ENCODE measurements at places on chromosomes 3 and 15. TPM values are rescaled to one million over a fixed set of nuclear protein-coding genes. Genes with fewer than 3 reads are reported as not detected.

C3orf22 gene
- total RNA-seq = not detected

EPHA6 gene
- 78.9 TPM for total RNA-seq

ZBED2 gene
- not detected for total RNA-seq

PLA2G4B gene
- 14.4 TPM for total RNA-seq

NR1I2 gene
- 0.63 TPM for total RNA-seq

CLDN1 gene
- 2.5 TPM for total RNA-seq

CPN2 gene
- not detected for total RNA-seq

SI gene
- not detected for total RNA-seq

PDIA3 gene
- 34.1 TPM for total RNA-seq

RAD54L2 gene
- 48.2 TPM for total RNA-seq

SLC2A2 gene
- total RNA-seq = not detected

GOLGA6L26 gene
- total RNA-seq = not detected

INSYN1 gene
- total RNA-seq = 28.5 TPM

OR4F15 gene
- not detected for total RNA-seq

IQCH gene
- 2.8 TPM for total RNA-seq

DPPA2 gene
- total RNA-seq = not detected

PCYT1A gene
- 36.6 TPM for total RNA-seq

FETUB gene
- total RNA-seq = not detected

KIF9 gene
- total RNA-seq = 5.6 TPM

AADACL2 gene
- total RNA-seq = not detected

AP3B2 gene
- 104 TPM for total RNA-seq

TPRG1 gene
- total RNA-seq = 2.5 TPM

CCR8 gene
- total RNA-seq = not detected

RTP4 gene
- not detected for total RNA-seq

PLAAT1 gene
- 7.8 TPM for total RNA-seq

UQCRC1 gene
- 145 TPM for total RNA-seq

HOMER2 gene
- total RNA-seq = 61.7 TPM

SLC22A14 gene
- total RNA-seq = 1.3 TPM

RPSA gene
- 953 TPM for total RNA-seq

COLQ gene
- 14.4 TPM for total RNA-seq

PDIA5 gene
- total RNA-seq = 5.0 TPM

ANKUB1 gene
- 0.63 TPM for total RNA-seq

KLHL25 gene
- 63.2 TPM for total RNA-seq

ESYT3 gene
- 0.94 TPM for total RNA-seq

CHDH gene
- total RNA-seq = 1.3 TPM

ATP13A5 gene
- total RNA-seq = 0.63 TPM

SOX14 gene
- not detected for total RNA-seq

RBM6 gene
- total RNA-seq = 213 TPM

PIF1 gene
- total RNA-seq = 3.8 TPM

LYZL4 gene
- total RNA-seq = not detected

CSPG4 gene
- 6.6 TPM for total RNA-seq

SCAANT1 gene
- total RNA-seq = not detected

GOLGA8O gene
- total RNA-seq = not detected

GPR176 gene
- 35.4 TPM for total RNA-seq
